ENCODE measurements at places on chromosomes 2 and 18.

DNA sequence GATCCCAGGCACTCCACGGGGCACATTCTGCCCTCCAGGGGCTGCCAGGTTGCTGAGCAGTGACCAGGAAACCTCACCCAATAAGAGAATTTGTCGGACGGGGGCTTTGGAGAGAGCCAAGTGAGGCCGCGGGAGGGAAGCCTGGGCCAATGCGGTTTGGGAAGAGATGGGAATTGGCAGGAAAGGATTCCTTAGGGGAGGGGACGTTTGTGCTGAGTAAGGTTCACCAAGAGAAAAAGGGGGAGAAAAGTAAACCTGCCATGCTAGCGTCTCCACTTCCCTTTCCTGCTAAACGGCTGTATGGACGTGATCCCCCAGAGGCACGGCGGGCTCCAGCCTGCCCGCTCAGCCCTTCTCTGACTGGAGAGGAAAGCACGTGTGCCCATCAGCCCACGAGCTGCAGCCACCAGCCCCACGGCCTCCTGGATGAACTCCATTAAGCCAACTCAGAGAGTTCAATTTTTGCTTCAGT, 194.4 kb upstream of the ID2 start:
- no peak for DNase-seq

- no peak for DNase-seq
These were observed 1363.2 kb upstream of the ACVR2A start for GRCh38 chr2:146481629-146482028.

DNA sequence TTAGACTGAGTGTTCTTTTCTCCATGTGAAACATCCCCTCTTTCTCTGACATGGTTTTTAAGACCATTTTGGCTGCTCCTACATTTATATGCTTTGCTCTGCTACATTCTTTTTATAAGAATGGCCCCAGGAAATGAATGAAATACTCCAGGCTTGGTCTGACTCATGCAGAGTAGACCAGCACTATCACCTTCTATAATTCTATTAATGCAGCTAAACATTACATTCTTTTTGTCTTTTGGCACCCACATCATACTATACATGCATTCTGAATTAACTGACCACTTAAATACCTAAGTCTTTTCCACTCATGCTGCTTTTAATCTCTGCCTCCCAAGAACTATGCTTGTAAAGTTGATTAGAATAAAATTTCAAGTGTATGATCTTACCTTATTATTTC, 94.1 kb downstream of the AAK1 start:
- DNase-seq = no peak

- no peak for DNase-seq
These were observed 1.3 kb downstream of the BIRC6 start for GRCh38 chr2:32358111-32358482.

DNA sequence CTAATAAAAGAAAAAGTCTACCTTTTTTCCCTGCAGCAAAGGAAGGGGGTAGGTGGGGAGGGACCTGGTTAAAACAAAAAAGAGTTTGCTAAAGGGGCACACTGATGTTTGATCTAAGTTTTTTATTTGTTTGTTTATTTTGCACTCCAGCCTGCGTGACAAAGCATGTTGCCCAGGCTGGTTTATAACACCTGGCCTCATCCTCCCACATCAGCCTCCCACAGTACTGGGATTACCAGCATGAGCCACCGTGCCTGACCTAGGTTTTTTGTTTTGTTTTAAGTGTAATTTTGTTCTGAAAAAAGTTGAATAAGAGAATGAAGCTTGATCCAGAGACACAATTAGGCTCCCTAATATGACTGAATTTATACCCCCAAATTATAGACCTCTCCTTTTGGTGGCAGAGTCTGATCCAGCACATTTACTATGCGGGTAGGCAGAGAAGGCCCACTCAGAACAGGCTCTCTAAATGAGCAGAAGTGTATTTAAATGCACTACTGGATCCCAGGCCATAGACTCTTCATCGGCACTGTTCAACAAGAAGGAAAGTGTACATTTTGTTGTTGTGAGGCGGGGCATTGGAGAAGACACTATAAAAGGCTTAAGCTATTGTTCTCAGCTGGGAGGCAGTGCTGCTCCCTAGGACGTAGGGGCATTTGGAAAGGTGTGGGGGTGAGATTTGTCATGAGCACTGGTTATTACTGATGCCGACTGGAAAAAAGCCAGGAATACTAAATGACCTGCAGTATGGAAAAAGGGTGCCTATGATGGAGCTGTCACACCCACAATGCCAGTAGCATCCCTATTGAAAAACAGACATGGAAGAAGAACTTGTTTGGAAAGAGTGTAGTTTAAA, 32.4 kb downstream of the MRPS9 start:
- no peak for DNase-seq

- no peak for DNase-seq
These were observed 13.5 kb downstream of the RHBDD1 start for GRCh38 chr2:226849349-226849748.

GRCh38 chr2:192005211-192005610, 158.3 kb upstream of the CAVIN2 start:
- DNase-seq = no peak

GRCh38 chr2:45859682-45860081, 208.2 kb downstream of the PRKCE start:
- DNase-seq = no peak

GRCh38 chr18:36993068-36993467, 164.1 kb downstream of the KIAA1328 start:
- no peak for DNase-seq

GRCh38 chr2:69769272-69769671, 27.3 kb downstream of the ANXA4 start:
- DNase-seq = no peak

GRCh38 chr2:43349904-43350303, 123.5 kb upstream of the ZFP36L2 start:
- no peak for DNase-seq

DNA sequence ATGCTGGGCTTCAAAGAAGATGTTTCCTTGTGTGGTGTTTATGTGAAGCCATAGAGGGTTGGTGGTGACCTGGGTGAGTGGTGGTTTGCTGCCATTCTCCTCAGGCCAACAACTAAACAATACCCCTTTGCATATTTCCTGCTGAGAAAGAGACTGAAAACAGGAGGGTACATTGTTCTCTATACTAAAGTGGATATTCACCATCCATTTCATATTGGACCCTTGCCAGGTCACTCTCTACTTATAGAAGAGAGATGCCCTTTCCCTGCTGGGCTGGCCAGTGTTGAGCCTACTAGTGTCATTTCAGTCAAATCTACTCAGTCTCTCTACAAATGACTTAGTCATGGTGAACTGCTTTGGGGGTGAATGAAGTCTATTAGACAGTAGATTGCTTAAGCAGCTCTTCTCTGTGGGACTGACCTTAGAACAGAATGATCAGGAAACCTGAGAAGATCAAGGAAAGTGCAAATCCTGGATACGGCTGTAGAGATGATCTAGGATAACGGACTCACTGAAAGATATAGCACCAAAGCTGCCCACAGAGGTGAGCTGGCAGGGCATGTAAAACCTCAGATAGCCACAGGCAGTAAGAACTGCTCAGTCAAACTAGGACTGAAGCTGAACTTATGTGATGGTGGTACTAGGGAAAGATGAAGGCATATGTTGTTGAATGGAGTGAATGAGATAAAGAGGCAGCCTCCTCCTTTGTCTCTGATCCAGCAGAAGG, 154.9 kb downstream of the MYO3B start:
- no peak for DNase-seq

DNA sequence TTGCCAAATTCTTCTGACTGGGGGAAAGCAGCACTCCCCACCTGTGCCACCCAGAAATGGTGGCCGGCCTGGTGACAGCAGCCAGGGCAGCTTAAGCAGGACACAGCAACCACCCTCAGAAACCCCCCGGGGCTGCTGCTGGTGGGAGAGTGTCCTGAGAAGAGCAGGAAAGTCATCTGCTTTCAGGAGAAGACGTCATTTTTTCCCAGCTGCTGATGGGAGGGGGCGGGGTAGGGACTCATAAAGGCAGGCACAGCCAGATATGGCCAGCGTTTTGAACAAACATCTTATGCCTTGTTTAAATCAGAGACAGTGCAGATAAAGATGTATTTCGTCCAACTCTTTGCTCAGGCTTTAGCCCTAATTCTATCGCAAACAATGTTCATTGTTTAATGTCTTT, 139.5 kb downstream of the LRRC30 start:
- DNase-seq = no peak

GRCh38 chr2:12731701-12732280, 15.1 kb downstream of the TRIB2 start:
- no peak for DNase-seq

DNA sequence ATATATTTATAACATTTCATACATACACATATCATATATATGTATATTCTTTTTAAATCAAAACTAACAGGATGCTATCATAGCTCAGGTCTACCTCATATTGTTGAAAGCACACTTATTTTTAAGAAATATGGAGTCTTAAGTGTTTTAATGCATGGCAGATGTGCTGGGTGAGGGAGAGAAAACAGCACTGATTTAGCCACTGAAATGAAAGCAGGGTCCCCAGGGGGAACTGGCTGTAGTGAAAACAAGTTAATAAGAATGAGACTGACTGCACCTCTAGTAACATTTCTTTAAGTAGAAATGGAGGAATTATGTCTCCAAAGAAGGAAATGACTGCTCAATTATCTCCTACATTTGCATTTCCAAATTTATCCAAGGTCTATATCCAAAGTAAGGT, 857.8 kb downstream of the DCDC2C start:
- DNase-seq = no peak

GRCh38 chr2:107712857-107713256, 113.8 kb upstream of the RGPD4 start:
- peak; percentile 78 for DNase-seq

GRCh38 chr2:22999951-23000350, 385.0 kb upstream of the KLHL29 start:
- no peak for DNase-seq

DNA sequence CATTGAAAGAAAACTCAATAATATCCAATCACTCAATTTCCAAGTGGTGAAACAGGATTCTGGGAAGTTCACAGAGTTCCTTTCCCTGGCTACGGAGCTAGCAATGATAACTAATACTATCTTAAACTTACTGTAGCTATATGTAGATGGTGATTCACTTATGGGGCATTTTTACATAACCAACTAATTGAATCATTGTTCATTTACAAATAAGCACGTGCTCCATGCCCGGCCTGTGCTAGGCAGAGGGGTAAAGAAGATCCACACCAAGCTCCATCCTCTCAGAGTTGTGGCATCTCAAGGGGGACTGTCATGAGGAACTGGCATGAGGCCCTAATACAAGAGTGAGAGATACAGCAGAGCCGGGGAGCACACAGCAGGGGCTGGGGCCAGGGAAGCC, 176.3 kb downstream of the ANKRD30B start:
- no peak for DNase-seq

All from NCI-H2029 (cell line).